AML-193 (cell line): ENCODE measurements at places on chromosomes 7 and 10.

- DNase-seq, result no peak
Observed at GRCh38 chr7:138167222-138167621, 91.0 kb downstream of the AKR1D1 start.

GRCh38 chr10:111504376-111504775 lies 427.5 kb downstream of the ADRA2A start:
- DNase-seq, result no peak

- no peak for DNase-seq
Observed at GRCh38 chr7:155867734-155868400, 55.6 kb upstream of the SHH start.

GRCh38 chr7:20784388-20785156 lies 2.1 kb downstream of the SP8 start:
- no peak for DNase-seq

DNA sequence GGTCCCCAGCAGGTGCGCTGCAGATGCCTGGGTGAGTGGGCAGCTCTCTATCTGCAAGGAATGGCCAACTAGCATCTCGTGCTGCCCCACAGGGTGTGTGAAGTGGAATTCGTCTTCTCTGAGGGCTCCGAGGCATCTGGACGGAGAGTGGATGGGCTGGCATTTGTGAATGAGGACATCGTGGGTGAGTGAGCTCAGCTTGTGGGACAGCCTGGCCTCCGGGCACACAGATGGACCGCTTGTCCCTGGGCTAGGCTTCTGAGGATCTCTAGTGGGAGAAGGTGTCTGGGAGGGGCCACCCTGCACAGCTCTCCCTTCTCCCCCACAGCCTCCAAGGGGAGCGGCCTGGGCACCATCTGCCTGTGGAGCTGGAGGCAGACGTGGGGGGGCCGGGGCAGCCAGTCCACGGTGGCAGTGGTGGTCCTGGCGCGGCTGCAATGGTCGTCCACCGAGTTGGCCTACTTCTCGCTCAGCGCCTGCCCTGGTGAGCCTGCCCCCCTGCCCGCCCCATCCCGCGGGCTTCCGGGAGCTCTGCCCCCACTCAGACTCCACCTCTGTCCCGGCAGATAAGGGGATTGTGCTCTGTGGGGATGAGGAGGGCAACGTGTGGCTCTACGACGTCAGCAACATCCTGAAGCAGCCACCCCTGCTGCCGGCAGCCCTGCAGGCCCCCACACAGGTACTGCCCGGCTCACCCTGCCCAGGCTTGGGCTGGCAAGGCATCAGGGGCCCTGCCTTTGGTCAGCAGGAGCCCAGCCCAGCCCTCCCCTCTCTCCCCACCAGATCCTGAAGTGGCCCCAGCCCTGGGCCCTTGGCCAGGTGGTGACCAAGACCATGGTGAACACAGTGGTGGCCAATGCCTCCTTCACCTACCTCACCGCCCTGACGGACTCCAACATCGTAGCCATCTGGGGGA lies 6.3 kb downstream of the POLR2J start:
- DNase-seq, result no peak

DNA sequence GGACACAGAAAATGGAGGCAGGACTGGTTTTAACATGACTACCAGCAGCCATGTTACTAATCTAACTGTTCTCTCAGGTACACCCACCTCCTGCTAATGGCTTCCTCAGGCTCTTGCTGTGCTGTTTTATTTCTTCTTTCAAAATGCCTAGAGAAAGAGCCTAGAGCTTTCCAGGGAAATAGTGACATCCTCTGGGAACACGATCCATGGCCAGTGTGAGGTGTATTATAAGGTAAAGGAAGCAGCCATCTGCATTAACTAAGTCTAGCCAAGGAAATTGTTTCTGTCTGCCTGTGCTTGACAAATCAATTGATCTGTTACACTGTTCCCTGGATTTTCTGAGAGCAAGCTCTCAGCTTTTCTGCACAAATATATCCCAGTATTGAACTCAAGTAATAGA lies 42.2 kb upstream of the AOAH start:
- no peak for DNase-seq
